ENCODE measurements at places on chromosomes 1 and 21. TPM values are rescaled to one million over a fixed set of nuclear protein-coding genes. Genes with fewer than 3 reads are reported as not detected.

The RAVER2 gene
- 10.8 TPM for total RNA-seq

The AKR7A3 gene
- 0.57 TPM for total RNA-seq

The LAD1 gene
- 9.1 TPM for total RNA-seq

GRCh38 chr1:112026016-112026415 is 36.5 kb upstream of the KCND3 start:
- H3K27ac ChIP-seq, result no peak overlapping the region
- H3K36me3 ChIP-seq, result no peaks in the 10 kb centered on the region
- no peaks in the 10 kb centered on the region for H3K27me3 ChIP-seq
- no peaks in the 10 kb centered on the region for H3K4me1 ChIP-seq
- DNase-seq, result no peak

- no peak overlapping the region for H3K27ac ChIP-seq
- H3K27me3 ChIP-seq, result no peaks in the 10 kb centered on the region
- DNase-seq, result no peak
- peaks cover 6% of the 10 kb centered on the region for H3K4me1 ChIP-seq
- H3K4me3 ChIP-seq, result no peak overlapping the region
Observed at GRCh38 chr1:245258271-245258920, 103.6 kb downstream of the KIF26B start.

GRCh38 chr1:115643666-115644065 is 1.9 kb downstream of the VANGL1 start:
- no peaks in the 10 kb centered on the region for H3K27me3 ChIP-seq
- H3K36me3 ChIP-seq, result no peaks in the 10 kb centered on the region
- H3K4me1 ChIP-seq, result peaks cover 24% of the 10 kb centered on the region
- DNase-seq, result no peak

GRCh38 chr1:210129092-210129491 is 103.5 kb upstream of the SERTAD4 start:
- no peaks in the 10 kb centered on the region for H3K4me1 ChIP-seq
- DNase-seq, result no peak
- no peak overlapping the region for H3K27ac ChIP-seq
- no peaks in the 10 kb centered on the region for H3K36me3 ChIP-seq

DNA sequence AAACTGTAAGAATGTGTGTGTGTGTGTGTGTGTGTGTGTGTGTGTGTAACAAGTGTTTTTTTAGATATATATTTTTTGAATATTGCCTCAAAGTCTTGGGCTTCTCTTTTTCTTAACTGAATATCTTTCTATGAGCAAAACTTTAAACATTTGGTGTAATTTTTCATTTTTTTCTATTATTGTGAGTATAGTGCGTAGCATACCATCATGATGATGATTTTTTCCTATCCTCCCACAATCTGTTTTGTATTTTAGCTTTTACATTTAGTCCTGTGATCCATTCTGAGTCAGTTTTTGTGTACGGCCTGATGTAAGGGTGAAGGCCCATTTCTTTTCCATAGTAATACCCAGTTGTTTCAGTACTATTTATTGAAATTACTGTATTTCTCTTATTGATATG is 680.6 kb downstream of the TTLL7 start:
- H3K4me1 ChIP-seq, result no peaks in the 10 kb centered on the region
- H3K27me3 ChIP-seq, result no peaks in the 10 kb centered on the region
- DNase-seq, result no peak
- H3K36me3 ChIP-seq, result no peaks in the 10 kb centered on the region
- H3K4me3 ChIP-seq, result no peak overlapping the region

- no peak for DNase-seq
- no peak overlapping the region for H3K27ac ChIP-seq
- no peaks in the 10 kb centered on the region for H3K4me1 ChIP-seq
- no peak overlapping the region for H3K4me3 ChIP-seq
- H3K27me3 ChIP-seq, result no peaks in the 10 kb centered on the region
Observed at GRCh38 chr1:30012455-30013440, 710.6 kb downstream of the MATN1 start.

DNA sequence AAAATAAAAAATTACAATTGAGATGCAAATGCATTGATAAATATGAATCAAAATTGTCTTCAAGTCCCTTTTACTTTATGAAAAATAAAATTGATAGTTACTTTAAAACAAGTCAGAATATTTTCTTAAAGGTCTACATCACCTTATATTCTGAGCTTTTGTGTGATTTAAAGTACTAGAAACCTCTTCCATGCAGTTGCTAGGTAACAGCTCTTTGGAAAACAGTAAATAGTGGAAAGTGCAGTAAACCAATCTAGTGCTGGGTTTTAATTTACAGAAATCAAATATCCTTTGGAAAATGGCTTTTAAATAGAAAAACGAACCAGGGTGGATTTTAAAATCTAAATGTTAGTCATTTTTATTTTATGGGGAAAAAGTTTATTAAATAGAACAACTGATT is 227.9 kb downstream of the KCNT2 start:
- H3K36me3 ChIP-seq, result no peaks in the 10 kb centered on the region
- no peak overlapping the region for H3K4me3 ChIP-seq
- DNase-seq, result no peak
- H3K27ac ChIP-seq, result no peak overlapping the region

DNA sequence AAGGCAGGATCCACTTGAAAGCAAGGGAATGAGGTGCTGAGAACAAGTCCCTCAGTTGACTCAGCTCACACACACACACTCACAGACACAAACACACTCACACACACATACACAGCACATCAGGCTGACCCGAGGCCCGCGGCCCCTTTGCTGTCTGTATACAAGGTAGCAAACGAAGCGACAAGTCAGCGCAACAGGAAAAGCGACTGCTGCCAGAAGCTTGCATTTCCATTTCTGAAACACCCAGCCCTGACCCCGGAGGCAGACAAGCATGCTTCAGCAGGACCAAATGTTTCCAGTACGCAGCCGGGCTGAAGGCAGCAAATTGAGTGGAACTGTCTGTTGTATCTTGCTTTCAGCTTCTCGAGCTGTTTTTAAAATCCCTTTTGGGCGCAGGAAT is 501.6 kb downstream of the NPHP4 start:
- H3K36me3 ChIP-seq, result no peaks in the 10 kb centered on the region
- no peaks in the 10 kb centered on the region for H3K27me3 ChIP-seq
- no peaks in the 10 kb centered on the region for H3K4me1 ChIP-seq
- no peak for DNase-seq
- no peak overlapping the region for H3K27ac ChIP-seq

- no peak for DNase-seq
- H3K36me3 ChIP-seq, result no peaks in the 10 kb centered on the region
- no peaks in the 10 kb centered on the region for H3K4me1 ChIP-seq
- no peak overlapping the region for H3K4me3 ChIP-seq
Observed at GRCh38 chr21:43210454-43211071, 41.8 kb downstream of the CRYAA start.

GRCh38 chr1:9691691-9692090 is 40.2 kb downstream of the PIK3CD start:
- H3K36me3 ChIP-seq, result peaks cover 22% of the 10 kb centered on the region
- no peak overlapping the region for H3K4me3 ChIP-seq
- H3K4me1 ChIP-seq, result peaks cover 31% of the 10 kb centered on the region
- DNase-seq, result no peak
- H3K27ac ChIP-seq, result no peak overlapping the region

DNA sequence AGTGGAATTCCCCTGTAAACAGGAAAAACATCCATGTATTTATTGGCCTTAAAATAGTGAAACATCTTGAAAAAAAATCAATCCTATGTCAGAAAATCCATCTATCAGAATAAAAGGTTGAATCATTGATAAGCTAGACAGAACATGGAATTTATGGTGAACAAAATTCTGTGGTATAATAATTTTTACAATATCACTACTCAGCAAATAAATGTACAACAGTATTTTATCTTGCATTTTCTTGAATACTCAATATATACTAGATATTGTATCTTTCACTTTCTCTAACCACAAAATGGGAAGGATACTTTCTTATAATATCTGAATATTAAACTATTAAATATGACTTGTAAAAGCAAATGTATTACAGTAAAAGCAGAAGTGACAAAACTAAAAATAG is 5.7 kb upstream of the UBE4B start:
- H3K4me3 ChIP-seq, result no peak overlapping the region
- DNase-seq, result no peak
- no peaks in the 10 kb centered on the region for H3K27me3 ChIP-seq
- no peak overlapping the region for H3K27ac ChIP-seq

- H3K27me3 ChIP-seq, result no peaks in the 10 kb centered on the region
- DNase-seq, result no peak
Observed at GRCh38 chr1:216983823-216984222, 260.6 kb upstream of the ESRRG start.

DNA sequence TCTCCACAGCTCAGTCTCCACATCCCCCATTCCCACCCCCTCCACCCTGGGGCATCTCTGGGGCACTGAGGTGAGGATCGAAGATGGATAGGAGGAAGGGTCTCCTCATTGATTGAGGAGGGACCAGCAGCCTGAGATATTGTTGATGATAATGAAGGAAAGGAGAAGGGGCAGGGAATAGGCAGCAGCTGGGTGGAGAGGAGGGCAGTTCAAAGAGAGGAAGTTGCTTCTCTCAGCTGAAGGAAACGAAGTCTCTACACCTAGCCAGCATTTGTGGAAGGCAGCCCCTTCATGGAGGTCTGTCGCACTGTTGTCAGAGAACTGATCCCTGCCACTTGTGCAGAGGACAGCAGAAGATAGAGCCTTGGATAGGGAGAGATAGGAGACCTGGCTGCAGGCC is 5.7 kb downstream of the KNCN start:
- H3K27me3 ChIP-seq, result peaks cover 35% of the 10 kb centered on the region
- no peak overlapping the region for H3K4me3 ChIP-seq
- H3K27ac ChIP-seq, result no peak overlapping the region
- no peaks in the 10 kb centered on the region for H3K4me1 ChIP-seq
- no peaks in the 10 kb centered on the region for H3K36me3 ChIP-seq

All from thymus (tissue), 14 donors.